Neural crest cell (in vitro differentiated cells): ENCODE measurements at places on chromosomes 16 and 17.

- no peak for DNase-seq
These were observed 29.8 kb downstream of the SLC39A11 start for GRCh38 chr17:73062726-73063125.

GRCh38 chr17:64032081-64032480, 11.6 kb upstream of the ICAM2 start:
- DNase-seq = no peak

- no peak for DNase-seq
These were observed 3.9 kb downstream of the MED9 start for GRCh38 chr17:17480593-17481148.

DNA sequence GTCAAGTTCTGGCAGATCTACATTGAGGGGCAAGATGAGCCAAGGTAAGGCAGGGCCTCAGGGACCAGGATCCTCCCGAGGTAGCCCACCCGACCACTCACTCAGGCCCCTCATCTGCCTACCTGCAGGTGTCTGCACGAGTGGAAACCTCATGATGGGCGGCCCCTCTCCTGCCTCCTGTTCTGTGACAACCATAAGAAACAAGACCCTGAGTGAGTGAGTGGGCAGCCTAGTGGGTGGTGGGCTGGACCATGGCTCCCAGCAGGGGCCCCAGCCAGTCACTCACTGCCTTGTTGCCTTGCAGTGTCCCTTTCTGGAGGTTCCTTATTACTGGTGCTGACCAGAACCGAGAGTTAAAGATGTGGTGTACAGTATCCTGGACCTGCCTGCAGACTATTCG, 5.4 kb downstream of the EDC4 start:
- no peak for DNase-seq

DNA sequence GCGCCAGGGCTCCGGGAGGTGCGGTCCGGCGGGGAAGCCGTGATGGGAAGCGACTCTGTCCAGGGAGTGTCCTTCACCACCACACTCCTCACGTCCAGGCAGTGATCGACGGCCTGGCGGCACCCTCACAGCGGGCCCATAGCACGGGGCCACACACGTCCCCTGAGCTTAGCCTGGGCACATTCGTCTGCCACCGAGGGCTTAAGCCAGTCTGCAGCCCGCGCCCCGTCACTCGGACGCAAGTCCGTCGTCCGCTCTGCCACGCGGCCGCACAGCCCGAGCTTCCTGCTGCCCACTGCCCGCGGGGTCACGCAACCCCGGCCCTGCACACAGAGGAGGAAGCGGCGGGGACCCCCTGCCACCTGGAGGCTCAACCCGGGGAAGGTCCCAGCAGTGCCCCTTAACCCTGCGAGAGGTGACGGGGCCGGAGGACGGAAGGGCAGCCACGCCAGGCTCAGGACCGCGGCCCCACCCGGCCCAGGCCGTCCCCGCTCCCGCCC, 3.0 kb upstream of the TBX2 start:
- no peak for DNase-seq

GRCh38 chr17:11459861-11460331, 138.4 kb upstream of the DNAH9 start:
- no peak for DNase-seq

GRCh38 chr17:49789243-49789578, 730 bp downstream of the KAT7 start:
- no peak for DNase-seq
